ENCODE measurements at places on chromosomes 1 and 21.

DNA sequence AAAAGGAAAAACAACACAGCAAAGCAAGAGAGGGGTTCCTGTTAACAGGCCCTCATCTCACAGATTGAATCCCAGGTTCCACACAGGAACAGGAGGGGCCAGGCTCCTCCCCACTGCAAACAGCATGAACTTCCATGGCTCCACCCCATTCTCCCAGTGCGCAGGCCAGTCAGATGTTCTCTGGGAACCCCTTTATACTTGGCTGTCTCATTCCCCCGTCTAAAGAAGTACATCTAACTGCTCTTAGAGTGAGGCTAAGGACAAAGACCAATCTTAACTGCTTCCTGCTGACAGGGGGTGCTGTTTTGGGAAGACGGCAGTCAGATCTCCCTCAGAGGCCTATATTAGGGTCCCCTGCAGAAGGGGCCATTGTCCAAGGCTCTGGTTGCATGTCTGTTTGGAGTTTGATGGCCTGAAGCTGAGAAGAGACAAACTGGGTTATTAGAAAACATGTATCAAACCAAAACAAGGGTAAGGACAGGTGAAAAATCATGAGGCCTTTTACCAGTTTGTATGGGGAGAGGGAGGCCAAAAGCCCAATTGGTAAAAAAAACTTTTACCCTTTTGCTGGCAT lies 10.5 kb upstream of the NASP start:
- DNase-seq, result no peak

GRCh38 chr1:246815693-246816270 lies 91.6 kb downstream of the SCCPDH start:
- no peak for DNase-seq

DNA sequence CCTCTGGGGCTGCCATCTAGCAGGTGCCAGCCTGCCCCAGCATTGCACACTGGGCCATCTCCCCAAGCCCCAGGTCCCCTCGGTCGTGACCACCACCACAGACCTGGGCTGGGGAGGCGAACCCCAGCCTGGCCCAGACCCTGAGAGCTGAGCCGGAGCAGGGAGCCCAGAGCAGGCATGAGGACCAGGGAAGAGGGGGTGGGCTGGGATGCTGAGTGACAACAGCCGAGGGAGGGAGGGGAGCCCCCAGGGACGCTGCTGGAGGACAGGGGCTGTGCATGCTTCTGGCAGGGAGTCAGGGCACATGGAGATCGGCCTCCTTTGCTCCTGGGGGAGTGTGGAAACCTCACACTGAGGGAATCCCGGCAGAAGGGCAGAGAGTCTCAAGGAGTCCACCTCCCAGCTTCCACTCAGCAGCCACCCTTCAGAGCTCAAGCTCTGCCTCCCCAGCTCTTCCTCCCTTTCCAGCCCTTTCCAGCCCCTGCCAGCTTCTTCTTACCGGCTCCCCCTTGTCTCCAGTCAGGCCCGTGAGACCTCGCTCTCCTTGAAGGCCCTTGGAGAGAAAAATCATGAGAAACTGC lies 23.7 kb upstream of the PEF1 start:
- DNase-seq, result no peak

DNA sequence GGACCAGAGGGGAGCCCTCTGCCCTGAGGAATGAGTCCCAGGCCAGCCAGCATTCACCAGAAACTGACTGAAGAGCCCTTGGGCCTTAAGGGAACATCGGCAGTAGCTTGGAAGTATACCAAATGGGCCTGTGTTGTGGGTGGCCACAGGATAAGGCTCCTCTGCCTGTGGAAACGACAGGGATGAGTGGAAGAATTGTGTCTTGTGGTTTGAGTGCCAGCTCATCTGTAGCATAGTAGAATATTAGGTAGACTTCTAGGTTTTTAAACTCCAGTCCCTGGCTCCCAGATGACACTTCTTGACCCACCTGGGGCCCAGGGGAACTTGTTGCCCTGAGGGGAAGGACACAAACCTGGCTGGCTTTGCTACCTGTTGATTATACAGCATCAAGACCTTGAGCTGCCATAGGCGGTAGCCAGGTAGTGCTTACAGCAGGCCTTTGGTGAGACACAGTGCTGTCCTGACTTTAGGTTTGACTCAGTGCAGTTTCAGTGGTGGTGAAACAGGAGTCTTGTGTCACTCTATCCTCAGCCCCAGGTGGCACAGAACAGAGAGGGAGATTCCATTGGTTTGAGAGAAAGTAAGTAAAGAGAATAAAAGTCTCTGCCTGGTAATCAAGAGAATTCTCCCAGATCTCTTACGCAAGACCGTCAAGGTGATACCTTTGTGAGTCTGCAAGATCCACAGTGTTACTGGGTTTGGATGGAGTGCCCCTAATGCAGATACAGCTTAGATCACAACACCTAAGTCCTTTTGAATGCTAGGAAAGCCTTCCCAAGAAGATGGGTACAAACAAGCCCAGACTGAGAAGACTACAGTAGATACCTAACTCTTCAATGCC lies 50.2 kb downstream of the RABGAP1L start:
- no peak for DNase-seq

- no peak for DNase-seq
Observed at GRCh38 chr1:248906753-248907661, 972 bp downstream of the PGBD2 start.

- no peak for DNase-seq
Observed at GRCh38 chr1:220448217-220448616, 79.7 kb upstream of the MARK1 start.

DNA sequence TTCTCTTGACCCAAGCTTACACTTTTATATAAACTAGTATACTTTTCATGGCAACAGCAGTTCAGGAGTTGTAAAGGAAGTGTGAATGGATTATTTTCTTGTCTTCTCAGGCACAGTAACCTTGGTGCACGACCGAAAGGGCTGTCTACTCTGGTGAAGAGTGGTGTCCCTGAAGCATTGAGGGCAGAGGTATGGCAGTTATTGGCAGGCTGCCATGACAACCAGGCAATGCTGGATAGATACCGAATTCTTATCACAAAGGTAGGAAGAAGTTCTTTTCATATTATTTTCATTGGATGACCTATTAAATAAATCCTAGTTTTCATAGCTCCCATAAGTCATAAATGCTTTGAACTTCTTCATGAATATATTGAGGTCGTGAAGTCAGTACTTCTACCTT lies 53.9 kb upstream of the GPR52 start:
- no peak for DNase-seq

GRCh38 chr1:228108742-228109072 lies 392 bp downstream of the MRPL55 start:
- no peak for DNase-seq

- no peak for DNase-seq
Observed at GRCh38 chr1:113233441-113233840, 156.9 kb upstream of the MAGI3 start.

GRCh38 chr1:240618946-240619345 lies 7.0 kb upstream of the GREM2 start:
- DNase-seq, result no peak

DNA sequence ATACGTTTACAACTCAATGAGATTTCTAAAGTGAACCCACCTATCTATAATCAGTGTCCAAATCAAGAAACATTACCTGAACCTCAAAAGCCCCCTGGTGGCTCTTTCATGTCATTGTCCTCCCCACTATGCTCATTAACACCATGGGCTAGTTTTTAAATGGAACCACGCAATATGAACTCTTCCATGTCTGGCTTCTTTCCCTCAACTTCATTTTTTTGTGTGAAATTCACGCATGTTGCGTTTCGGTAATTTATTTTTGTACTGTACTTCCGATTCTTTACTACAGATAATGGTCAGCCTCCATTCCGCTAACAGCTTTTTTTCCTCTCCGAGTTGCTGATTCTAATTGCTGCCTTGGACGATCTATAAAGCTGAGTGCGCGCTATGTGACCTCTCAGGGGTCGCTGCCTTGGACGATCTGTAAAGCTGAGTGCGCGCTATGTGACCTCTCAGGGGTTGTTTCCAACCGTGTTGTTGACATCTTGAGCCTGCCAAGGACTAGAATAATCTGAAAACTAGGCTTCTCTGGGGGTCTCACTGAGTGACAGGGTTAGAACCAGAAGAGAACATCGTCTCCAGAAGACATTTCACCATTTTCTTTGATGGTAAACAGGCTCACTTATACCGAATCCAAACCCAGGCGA lies 1.1 kb upstream of the CACYBP start:
- peak; percentile 84 for DNase-seq

DNA sequence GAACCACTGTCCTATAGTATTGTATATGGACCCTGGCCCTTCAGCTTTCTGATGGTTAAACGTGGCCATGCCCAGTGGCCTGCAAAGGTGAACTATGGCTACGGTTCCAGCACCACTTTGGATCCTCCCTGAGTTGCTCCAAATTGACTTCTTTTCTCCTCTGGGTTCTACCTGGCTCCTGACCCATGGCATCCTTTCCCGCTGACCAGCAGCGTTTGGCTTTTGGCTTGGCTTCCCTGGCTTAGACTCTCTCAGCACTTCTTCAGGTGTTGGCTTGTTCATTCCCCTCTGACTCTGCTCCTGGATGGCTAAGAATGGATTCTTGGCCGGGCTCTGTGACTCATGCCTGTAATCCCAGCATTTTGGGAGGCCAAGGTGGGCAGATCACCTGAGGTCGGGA lies 152.9 kb downstream of the CNIH3 start:
- DNase-seq, result no peak

DNA sequence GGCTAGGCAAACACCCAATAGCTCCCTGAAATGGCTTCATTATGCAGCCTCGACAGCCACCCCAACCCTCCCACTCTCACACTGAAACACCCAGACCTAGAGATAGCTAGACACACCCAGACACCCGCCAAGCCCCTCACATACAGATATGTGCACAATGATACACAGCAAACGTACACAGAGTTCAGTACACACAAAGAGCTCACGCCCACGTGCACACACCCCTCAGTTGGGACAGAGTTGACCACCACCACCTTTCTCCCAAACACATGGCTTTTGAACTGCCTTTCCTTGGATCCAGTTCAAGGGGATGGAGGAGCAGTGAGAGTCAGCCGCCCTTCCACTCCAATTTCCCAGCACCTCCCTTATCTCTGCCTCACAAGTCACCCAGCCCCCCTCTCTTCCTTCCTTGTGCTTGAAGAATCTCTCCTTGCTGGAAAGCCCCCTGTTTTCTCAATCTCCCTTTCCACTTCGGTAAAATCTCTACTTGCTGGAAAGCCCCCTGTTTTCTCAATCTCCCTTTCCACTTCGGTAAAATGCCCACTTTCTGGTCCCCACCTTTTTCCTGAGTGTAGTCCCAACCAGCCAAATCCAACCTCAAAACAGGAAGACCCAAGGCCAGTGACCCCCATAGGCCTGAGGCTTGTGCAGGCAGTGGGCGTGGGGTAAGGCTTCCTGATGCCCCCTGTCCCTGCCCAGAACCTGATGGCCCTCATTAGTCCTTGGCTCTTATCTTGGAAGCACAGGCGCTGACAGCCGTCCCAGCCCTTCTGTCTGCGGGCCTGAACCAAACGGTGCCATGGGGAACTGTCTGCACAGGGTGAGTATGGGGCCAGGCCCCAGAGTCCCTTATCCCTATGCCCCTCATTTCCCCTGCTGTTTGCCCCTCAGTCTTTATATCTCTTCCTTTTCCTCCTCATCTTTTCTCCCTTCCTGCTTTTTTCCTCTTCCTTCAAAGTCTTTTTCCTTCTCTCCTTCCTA lies at the start of gene ACKR1:
TSS of gene ACKR1 (plus strand) at position 715 of the 981 bp plus-strand sequence. CDS start at position 800, 85 bp downstream.
- DNase-seq, result no peak

- DNase-seq, result no peak
Observed at GRCh38 chr1:153557877-153558276, 7.8 kb downstream of the S100A2 start.
